AG08395 (cell line): ENCODE measurements at places on chromosomes 5 and 9.

- DNase-seq, result peak; percentile 5
Measured at GRCh38 chr9:18437315-18438201, 36.4 kb upstream of the ADAMTSL1 start.

DNA sequence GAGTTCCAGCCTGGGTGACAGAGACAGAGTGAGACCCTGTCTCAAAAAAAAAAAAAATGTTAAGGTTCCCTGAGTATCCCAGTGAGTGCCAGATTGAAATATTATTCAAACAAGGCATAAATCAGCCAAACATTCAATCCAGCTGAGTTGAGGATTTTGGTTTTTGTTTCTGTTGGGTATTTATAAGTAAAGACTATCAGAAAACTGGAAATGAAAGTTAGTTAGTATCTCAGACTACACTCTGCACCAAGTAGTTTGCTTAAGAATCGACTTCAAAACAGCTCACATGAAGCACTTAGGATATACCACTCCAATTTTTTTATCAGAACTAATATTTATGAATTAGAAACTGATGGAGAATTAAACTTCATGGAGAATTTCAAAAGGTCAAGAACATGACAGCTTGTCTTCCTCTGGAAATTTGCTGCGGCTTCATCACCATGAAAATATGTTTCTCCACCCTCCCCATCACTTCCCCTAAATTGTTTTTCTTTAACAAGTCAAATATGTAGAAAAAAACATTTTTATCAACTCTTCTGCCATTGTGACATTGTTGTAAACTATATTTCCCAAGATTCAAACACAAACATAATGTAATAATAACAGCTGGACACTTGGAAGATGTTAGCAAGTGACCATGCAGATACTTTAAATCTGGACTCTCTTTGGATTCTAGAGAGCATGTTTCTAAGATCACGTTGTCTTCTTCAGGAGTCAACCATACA lies 110.0 kb upstream of the PTGER4 start:
- DNase-seq, result no peak

GRCh38 chr9:109281518-109281917 lies 39.3 kb downstream of the EPB41L4B start:
- DNase-seq, result no peak

DNA sequence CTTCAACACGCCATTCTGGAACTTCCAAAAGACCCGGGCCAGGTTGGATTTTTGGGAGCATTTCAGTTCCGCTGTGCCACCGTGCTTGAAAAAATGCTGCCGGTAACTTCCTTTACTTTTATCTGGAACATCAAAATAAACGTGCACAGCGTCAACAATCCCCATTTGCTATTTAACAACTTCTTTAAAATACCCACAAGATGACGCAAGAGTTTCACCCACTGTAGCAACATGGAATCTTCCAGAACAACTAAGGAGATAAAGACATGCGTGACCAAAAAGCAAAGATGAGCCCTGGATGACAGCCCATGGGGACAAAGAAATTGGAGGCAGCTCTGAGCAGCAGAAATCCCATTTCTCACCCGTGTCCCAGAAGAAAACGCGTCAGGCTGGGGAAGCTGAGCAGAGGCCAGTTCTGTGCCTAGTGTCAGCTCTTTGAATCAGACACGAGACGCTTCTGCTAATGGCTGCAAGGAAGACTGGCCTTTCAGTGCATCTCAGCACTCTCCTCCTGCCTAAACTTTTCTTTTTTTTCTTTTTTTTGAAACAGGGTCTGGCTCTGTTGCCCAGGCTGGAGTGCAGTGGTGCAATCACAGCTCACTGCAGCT lies 61.3 kb downstream of the SECISBP2 start:
- no peak for DNase-seq

DNA sequence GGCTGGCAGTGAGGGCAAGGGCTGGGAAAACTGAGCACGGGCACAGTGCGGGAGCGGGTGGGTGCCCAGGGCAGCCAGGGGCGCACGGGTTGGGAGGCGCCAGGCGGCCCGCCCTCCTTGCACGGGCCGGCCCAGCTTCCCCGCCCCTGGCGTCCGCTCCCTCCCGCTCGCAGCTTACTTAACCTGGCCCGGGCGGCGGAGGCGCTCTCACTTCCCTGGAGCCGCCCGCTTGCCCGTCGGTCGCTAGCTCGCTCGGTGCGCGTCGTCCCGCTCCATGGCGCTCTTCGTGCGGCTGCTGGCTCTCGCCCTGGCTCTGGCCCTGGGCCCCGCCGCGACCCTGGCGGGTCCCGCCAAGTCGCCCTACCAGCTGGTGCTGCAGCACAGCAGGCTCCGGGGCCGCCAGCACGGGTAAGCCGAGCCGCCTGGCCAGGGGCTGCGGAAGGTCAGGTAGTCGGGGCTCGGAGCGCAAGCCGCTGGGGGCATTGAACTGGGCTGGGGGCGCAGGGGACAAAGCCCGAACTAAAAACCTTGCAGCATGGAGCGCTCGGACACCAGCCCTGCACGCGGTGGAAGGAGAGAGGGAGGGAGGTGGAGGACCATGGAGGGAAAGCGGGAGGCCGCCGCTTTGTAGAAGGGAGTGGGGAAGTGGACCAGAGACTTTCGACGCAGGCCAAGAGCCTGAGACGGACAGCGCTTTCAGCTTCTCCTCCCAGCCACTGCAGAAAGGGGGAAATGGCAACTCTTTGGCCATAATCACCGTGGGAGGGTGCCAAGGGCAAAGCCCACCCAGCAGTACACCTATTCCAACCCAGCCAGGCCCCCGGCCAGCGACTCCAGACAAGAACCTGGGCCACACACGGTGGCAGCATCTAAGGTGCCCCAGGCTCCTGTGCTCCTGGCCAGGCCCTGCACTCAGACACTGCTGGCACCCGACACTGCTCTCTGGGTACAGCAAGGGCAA lies at the start of gene TGFBI:
TSS of gene TGFBI (plus strand) at position 207 of the 961 bp plus-strand sequence. CDS start at position 275, 68 bp downstream.
- DNase-seq, result peak; percentile 78

DNA sequence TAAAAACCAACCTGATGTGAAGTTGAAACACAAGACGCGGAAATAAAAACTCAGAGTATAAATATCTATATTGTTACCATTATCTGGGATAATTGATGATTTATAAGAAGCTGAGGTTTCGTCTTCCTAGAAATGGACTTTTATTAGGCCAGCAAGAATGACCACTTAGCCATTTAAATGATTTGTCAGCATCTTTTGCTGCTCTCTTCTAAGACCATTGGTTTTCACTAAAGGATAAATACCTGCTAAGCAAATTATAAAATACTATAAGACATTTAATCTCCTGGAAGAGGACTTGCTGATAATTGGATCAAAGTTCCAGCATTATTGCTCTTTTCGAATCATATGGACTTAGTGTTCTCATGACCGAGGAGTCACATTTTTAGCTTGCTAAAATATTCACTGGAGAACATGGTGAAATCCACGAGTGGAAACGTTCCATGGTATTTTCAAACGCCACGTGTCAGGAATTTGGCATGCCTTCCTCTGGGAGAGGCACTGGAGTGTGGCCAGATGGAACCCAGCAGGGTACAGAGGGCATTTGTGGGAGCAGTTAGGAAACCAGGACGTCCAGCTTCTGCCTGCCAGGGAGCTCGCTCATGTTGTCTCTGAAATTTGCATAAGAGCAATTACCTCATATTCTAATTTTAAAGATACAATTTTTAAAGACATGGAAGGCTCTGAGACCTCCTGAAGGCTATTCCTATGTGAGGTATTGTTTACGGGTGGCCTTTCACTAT lies 43.1 kb downstream of the TNFAIP8 start:
- peak; percentile 44 for DNase-seq

DNA sequence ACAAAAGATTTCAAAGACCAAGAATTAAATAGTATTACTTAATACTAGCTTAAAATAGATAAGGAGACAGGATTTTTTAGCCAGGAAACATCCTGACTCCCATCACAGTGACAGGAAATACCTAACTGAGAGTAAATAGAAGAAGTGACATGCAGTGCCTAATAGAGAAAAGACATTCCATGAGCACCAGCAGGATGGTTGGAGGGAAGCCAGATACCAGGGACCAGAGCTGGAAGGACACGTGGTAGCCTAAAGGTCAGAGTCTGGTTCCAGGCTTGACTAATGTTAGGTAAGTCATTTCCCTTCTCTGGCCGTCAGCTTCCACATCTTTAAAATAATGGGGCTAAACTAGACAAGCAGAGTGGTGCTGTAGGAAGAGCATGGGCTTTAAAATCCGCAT lies 41.6 kb downstream of the CDK5RAP2 start:
- no peak for DNase-seq

DNA sequence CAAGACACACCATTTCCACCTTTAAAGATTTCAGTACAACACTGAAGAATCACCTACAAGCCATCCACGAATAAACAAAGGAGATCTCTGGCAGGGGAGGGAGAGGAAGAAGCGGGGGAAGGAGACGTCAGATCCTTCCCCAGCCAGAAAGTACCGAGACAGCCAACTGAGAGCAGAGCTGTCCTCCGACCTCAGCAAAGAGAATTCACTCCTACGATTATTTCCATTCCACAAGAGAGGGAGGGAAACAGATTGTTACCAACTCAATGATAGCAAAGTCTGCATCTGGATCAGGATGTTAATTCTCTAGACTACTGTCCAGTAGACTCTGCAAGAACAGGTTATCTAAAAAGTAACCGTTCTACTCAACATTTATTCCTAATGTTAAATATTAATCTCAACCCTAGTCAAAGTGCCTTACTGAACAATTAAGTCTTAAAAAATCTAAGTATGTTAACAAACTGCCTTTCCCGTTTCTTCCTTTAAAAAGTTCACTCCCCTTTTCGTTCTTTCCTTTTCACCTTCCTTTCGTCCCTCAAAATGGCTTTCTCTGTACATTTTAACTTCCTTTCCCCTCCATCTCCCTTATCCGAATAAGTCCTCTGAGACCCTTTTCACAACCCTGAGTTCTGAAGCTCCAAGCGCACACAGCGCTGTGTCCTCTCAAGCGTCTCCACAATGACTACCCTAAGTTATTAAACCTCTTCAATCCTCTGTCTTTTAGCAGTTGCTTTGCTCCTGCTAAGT lies 1.4 kb downstream of the CHD1 start:
- DNase-seq, result peak; percentile 48

DNA sequence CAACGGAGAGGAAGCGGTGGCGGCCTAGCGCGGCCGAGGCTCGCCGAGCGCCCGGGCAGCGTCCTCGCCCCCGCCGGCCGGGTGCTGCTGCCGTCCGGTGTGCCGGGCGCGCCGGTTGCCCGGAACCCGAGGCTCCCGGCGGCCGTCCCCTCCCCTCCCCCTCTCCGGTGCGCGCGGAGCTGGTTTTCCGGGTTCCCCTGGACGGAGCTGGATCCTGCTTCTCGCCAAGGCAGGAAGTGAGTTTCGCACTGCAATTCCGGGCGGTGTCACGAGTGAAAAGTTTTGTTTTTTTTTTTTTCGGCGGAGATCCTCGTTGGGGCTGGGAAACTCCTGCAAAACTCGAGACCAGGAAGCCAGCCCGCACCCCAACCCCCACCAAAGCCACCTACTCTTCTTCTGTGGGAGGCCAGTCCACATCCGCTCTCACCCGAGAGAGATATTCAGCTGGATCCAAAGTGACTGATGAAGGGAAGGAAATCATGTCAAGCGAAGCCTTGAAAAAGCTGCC lies at the start of gene ERBIN:
TSS of gene ERBIN (plus strand) at position 300 of the 508 bp plus-strand sequence. CDS start 66,144 bp downstream, outside the sequence.
- DNase-seq, result peak; percentile 70

- DNase-seq, result no peak
Measured at GRCh38 chr5:136754216-136754615, 388.9 kb upstream of the TRPC7 start.

DNA sequence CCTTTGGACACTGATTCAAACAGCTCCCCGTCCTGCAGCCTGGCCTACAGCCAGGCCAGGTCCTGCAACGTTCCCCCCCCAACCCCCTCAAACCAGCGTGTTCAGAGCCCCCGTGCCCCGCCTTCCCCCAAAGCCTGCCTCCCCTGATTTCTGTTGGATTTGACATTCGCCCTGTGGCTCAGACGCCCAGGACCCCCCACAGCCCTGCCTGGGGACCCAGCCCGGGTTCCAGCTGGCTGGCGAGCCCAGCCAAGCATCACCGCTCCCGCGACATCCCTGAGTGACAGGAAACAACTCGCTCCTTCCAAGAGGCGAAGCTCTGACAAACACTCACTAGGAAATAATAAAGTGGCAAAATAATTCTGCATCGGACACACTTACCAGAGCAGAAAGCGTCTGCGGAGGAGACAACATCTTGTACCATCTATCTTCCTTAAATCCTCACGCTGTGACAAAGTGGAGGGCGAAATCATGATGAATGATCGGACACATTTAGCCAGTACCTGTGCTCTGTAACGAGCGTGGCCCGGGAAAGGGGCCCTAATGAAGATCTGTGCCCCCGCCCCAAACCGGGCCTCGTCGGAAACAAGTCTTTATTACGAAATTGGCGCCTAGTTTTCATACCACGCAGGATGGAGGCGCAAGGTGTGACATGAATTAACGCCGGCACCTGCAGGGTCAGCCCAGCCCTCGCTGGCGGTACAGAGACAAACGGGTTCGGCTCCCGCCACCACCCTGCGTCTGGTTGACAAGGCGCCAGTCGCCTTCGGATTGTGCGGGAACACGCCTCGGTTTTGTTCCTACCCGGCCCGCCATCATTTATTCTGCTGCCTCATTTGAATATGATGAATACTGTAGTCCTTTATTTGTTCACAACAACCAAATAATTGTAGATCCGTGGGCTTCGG lies 91.0 kb upstream of the MVB12B start:
- no peak for DNase-seq

DNA sequence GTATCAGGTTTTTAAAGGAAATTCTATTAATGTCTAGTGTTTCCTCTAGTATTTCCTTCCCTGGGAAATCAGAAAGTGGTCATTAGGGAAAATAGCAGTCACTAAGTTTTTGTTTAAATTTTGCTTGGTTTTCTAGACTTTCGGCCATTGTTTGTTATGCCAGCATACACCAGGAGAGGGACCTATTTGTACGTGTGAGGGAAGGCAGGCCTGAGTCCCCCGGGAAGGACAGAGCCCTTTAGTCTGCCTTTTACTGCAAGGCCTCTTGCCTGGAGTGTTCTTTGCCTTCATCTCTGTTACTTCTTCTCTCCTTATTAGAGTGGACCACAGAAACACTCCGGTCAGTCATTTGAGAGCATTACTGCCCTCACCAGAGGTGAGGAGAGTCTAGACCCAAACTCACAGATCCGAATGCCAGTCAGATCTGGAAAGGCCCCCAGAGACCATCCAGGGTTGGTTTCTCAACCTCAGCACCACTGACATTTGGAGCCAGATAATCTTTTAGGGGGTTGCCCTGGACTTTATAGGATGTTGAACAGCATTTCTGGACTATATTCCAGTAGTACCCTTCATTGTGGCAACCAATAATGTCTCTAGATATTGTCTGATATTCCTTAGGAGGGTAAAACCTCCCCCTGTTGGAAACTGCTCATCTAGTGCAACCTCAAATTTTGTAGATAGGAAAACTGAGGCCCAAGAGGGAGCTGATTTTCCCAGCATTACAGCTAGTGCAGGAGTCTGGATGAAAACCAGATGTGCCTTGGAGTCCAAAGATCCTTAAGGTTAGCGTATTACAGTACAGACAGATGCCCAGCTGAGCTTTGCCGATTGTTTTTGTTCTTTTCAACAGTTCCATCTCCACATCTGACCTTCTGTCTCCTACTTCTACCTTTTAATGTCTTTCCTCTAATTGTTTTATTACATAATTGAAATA lies 93.0 kb upstream of the NIPAL4 start:
- DNase-seq, result peak; percentile 66

GRCh38 chr9:110121170-110121569 lies 86.8 kb downstream of the C9orf152 start:
- no peak for DNase-seq

- DNase-seq, result no peak
Measured at GRCh38 chr5:118894709-118895108, 93.6 kb downstream of the DTWD2 start.

- no peak for DNase-seq
Measured at GRCh38 chr5:160436017-160436416, 14.4 kb downstream of the PTTG1 start.
